ENCODE measurements at places on chromosomes 1 and 21.

DNA sequence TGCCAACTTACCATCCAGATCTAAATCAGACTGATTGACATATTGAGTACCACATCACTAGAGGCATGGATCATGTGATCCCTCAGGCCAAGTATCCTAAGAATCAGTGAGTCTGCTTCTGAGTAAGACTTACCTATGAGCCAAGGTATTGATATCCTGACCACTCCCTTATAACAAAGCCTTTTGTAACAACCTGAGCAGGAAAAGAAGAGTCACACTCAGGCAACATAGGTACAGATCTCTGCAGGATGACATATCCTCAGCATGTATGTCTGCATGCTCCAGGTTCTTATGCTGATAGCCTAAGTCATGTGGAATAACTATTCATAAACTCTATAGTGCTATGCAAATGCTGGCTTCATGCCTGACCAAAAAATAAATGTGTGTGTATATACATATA is 2.3 kb upstream of the LCE1A start:
- DNase-seq, result no peak
- no peaks in the 10 kb centered on the region for H3K4me1 ChIP-seq
- no peak overlapping the region for H3K4me3 ChIP-seq
- H3K27ac ChIP-seq, result no peak overlapping the region
- H3K27me3 ChIP-seq, result no peaks in the 10 kb centered on the region

DNA sequence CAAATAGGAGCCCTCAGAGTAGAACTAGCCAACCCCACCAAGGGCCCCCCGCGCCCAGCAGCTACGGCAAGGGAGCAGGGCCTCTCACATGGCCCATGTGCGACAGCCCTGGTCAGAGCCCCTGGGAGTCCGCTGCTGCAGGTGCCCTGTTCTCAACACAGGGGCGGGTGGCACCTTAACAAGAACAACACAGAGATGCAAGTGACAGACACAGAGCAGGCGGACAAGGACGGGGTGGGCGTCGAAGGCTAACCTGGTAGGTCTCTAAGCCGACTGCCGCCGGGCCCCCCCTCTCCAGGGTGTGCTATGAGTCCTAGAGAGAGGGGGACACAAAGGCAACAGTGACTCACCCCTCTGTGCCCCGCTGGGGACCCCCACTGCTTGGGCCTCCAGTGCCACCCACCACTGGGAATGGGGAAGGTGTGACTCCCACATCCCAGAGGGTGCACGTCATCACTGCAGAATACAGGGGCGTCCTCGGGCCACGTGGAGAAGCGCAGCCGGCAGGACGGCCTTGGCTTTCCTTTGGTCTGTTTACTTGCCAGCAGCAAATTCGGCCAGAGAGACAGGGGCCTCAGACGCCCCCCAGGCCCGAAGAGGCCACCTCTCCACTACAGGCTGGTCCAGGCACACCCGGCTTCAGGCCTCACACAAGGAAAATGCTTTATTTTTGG is 44.8 kb downstream of the PRDM15 start:
- H3K4me1 ChIP-seq, result no peaks in the 10 kb centered on the region
- peak; percentile 50 for DNase-seq
- H3K27ac ChIP-seq, result no peak overlapping the region

GRCh38 chr1:1282998-1283397 is 2.8 kb downstream of the SCNN1D start:
- no peak overlapping the region for H3K27ac ChIP-seq
- no peaks in the 10 kb centered on the region for H3K4me1 ChIP-seq
- DNase-seq, result no peak

DNA sequence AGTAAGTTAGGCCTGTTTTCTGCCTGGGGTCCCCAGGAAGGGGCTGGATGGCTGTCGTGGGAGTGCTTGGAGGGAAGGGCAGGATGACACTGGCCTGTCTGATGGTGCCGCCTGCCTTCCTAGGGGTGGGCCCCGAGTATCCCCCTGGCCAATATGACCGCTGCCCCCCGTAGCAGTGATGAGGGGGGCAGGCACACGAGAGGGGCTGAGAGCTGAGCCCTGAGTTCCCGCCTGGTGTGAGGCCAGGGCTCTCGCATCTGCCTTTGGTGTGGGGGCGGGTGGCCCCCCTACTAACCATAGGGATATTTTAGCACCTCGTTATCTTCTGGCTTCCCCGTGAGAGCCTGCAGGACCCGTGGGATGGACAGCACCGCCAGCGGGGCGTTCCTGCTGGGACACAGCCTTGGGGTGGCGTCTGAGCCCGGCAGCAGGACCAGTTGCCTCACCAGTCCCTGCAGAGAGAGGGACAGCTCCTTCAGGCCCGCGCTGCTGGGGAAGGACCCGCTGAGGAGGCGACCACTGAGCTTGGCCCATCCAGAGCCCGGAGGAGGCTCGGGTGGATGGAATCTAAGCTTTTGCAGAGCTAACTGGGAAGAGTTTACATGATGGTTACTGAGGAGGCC is 10.4 kb downstream of the KRTAP10-1 start:
- no peaks in the 10 kb centered on the region for H3K4me1 ChIP-seq
- H3K27me3 ChIP-seq, result no peaks in the 10 kb centered on the region
- no peak overlapping the region for H3K27ac ChIP-seq
- no peaks in the 10 kb centered on the region for H3K36me3 ChIP-seq
- no peak for DNase-seq
- H3K4me3 ChIP-seq, result no peak overlapping the region

DNA sequence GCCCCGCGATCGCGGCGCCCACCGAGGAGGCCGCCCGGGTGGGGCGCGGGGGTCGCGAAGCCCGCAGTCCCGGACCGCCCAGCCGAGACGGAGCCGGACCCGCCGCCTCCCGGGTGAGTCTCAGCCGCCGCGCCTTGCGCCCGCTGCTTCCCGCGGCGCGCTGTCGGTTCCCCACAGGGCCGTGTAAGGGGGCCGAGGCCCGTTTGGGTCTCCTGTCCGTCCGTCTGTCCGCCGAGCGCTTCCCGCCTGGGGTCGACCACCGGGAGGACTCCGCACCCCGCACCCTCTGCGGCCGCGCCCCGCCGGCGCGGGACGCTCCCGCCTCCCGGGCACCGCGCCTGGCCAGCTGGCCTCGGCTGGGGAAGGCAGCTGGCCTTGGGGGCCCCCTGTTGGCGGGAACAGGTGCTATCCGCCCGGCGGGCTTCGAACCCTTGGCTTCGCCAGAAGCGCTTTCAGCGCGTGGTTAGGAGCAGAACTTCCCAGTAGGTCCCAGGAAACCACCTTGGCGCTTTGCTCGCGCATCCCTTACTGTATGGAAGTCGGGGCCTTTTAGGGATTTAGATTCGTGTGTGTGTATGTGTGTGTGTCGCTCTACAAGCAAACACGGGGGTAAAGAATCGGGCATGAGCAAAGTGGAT is 414 bp downstream of the TMEM51 start:
- H3K4me3 ChIP-seq, result peak overlapping the region; percentile 69
- no peak for DNase-seq
- H3K4me1 ChIP-seq, result peaks cover 28% of the 10 kb centered on the region
- H3K27ac ChIP-seq, result peak overlapping the region; percentile 69

DNA sequence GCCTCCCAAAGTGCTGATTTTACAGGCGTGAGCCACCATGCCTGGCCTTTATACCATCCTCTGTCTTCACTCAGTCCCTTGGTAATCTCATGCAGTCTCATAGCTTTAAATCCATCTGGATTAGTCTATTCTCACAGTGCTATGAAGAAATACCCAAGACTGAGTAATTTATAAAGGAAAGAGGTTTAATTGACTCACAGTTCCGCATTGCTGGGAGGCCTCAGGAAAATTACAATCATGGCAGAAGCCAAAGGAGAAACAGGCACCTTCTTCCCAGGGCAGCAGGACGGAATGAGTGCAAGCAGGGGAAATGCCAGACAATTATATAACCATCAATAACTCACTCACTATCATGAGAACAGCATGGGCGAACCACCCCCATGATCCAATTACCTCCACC is 49.1 kb upstream of the CPLANE2 start:
- H3K4me3 ChIP-seq, result no peak overlapping the region
- peaks cover 17% of the 10 kb centered on the region for H3K36me3 ChIP-seq
- H3K27ac ChIP-seq, result no peak overlapping the region
- no peaks in the 10 kb centered on the region for H3K4me1 ChIP-seq
- H3K27me3 ChIP-seq, result no peaks in the 10 kb centered on the region

GRCh38 chr1:106266786-106267185 is 789.7 kb upstream of the PRMT6 start:
- no peaks in the 10 kb centered on the region for H3K27me3 ChIP-seq
- no peaks in the 10 kb centered on the region for H3K4me1 ChIP-seq
- no peak for DNase-seq
- H3K36me3 ChIP-seq, result no peaks in the 10 kb centered on the region

GRCh38 chr1:50974618-50974935 is 4.5 kb downstream of the CDKN2C start:
- no peak for DNase-seq
- no peak overlapping the region for H3K27ac ChIP-seq
- no peaks in the 10 kb centered on the region for H3K36me3 ChIP-seq
- no peaks in the 10 kb centered on the region for H3K4me1 ChIP-seq
- no peak overlapping the region for H3K4me3 ChIP-seq

GRCh38 chr21:39115576-39116235 is 67.5 kb downstream of the PSMG1 start:
- no peak overlapping the region for H3K4me3 ChIP-seq
- no peak for DNase-seq
- H3K27me3 ChIP-seq, result no peaks in the 10 kb centered on the region
- no peaks in the 10 kb centered on the region for H3K36me3 ChIP-seq
- no peak overlapping the region for H3K27ac ChIP-seq

DNA sequence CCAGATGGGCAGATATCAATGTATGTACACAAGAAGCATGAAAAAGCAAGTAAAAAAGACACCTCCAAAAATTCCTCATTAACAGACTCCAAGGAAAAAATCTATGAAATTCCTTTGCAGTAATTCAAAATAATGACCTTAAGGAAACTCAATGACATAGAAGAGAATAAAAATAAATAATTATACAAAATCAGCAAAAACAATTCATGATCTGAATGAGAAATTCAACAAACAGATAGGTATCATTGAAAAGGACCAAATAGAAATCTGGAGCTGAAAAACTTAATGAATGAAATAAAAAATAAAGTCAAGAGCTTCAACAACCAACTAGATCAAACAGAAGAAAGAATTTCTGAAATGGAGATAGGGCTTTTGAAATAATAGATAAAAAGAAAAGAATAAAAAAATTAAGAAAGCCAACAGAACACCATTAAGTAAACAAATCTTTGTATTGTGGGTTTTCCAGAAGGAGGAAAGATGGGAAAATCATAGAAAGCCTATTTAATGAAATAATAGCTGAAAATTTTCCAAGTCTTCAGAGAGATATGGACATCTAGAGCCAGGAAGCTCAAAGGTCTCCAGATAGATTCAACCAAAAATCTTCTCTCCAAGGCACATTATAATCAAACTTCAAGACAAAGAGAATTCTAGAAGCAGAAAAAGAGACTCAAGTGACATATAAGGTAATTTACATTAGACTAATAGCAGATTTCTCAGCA is 52.0 kb upstream of the KCNK1 start:
- no peaks in the 10 kb centered on the region for H3K27me3 ChIP-seq
- DNase-seq, result no peak
- H3K4me3 ChIP-seq, result no peak overlapping the region
- H3K36me3 ChIP-seq, result no peaks in the 10 kb centered on the region
- H3K4me1 ChIP-seq, result no peaks in the 10 kb centered on the region

GRCh38 chr1:22995774-22996173 is 19.9 kb downstream of the TEX46 start:
- H3K27me3 ChIP-seq, result no peaks in the 10 kb centered on the region
- no peaks in the 10 kb centered on the region for H3K36me3 ChIP-seq
- H3K27ac ChIP-seq, result no peak overlapping the region
- no peaks in the 10 kb centered on the region for H3K4me1 ChIP-seq

- H3K27me3 ChIP-seq, result no peaks in the 10 kb centered on the region
- no peak overlapping the region for H3K27ac ChIP-seq
- H3K36me3 ChIP-seq, result no peaks in the 10 kb centered on the region
- H3K4me3 ChIP-seq, result no peak overlapping the region
- no peak for DNase-seq
Measured at GRCh38 chr1:34122080-34122932, 42.7 kb downstream of the CSMD2 start.

GRCh38 chr1:184669391-184669790 is 85.3 kb downstream of the EDEM3 start:
- H3K4me3 ChIP-seq, result no peak overlapping the region
- H3K27ac ChIP-seq, result no peak overlapping the region
- H3K36me3 ChIP-seq, result no peaks in the 10 kb centered on the region
- H3K27me3 ChIP-seq, result no peaks in the 10 kb centered on the region
- H3K4me1 ChIP-seq, result no peaks in the 10 kb centered on the region

- no peaks in the 10 kb centered on the region for H3K27me3 ChIP-seq
- DNase-seq, result no peak
- H3K36me3 ChIP-seq, result peaks cover 37% of the 10 kb centered on the region
- H3K27ac ChIP-seq, result no peak overlapping the region
Measured at GRCh38 chr1:92343061-92343460, 44.2 kb downstream of the RPAP2 start.

- peak; percentile 49 for DNase-seq
- H3K4me1 ChIP-seq, result no peaks in the 10 kb centered on the region
- H3K4me3 ChIP-seq, result no peak overlapping the region
- H3K27me3 ChIP-seq, result no peaks in the 10 kb centered on the region
- no peaks in the 10 kb centered on the region for H3K36me3 ChIP-seq
Measured at GRCh38 chr21:45388611-45389296, 16.2 kb upstream of the COL18A1 start.

GRCh38 chr1:12464598-12465056 is 153.4 kb downstream of the DHRS3 start:
- no peak overlapping the region for H3K4me3 ChIP-seq
- no peak for DNase-seq
- no peak overlapping the region for H3K27ac ChIP-seq
- 0 out of 2 replicates have a peak, but pooled peaks cover 6% of the 10 kb centered on the region for H3K36me3 ChIP-seq
- H3K4me1 ChIP-seq, result peaks cover 12% of the 10 kb centered on the region
- no peaks in the 10 kb centered on the region for H3K27me3 ChIP-seq

DNA sequence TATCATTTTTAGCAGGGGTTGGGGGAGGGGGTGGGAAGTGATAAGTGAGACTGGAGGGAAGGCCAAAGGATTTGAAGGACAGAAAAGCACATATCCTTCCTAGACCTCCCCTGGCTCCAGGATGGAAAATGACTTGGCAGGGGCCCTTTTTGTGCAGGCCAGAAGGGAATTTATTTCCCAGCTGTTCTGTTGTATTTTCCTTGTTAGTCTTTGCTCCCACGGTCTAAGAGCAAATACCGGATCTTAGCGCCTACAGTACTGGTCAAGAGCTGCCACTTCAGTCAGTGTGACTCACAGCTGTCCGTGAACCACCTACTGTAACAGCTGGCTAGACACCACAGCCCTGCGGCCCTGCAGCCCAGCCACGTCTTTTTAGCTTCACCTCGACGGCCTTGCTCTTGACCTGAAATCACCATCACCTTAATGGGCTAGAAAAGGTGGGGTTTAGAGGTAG is 51.0 kb upstream of the ERRFI1 start:
- H3K27ac ChIP-seq, result peak overlapping the region; percentile 99
- no peaks in the 10 kb centered on the region for H3K27me3 ChIP-seq
- DNase-seq, result peak; percentile 82
- H3K36me3 ChIP-seq, result no peaks in the 10 kb centered on the region
- peaks cover 42% of the 10 kb centered on the region for H3K4me1 ChIP-seq
